WTC11 (cell line): ENCODE measurements at places on chromosomes 12 and 14.

- no peak for DNase-seq
Measured at GRCh38 chr12:3680919-3681594, 71.9 kb downstream of the CRACR2A start.

DNA sequence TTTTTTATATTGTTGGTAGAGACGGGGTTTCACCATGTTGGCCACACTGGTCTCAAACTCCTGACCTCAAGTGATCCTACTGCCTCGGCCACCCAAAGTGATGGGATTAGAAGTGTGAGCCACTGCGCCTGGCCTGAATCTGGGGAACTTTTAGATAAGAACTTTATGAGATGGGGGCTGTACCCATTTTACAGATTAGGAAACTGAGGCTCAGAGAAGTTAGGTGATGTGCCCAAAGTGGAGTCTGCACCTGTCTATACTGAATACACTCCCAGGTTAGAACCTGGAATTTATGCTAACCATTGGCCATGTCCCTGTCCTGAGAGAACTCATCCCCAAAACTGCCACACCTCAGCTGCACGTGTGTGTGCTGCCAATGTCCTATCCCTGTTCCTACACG, 81.9 kb downstream of the ESRRB start:
- no peak for DNase-seq

- no peak for DNase-seq
Measured at GRCh38 chr14:23620177-23620702, 15.9 kb upstream of the DHRS2 start.

- DNase-seq, result peak; percentile 59
Measured at GRCh38 chr12:54411391-54412241, 7.5 kb downstream of the ITGA5 start.

DNA sequence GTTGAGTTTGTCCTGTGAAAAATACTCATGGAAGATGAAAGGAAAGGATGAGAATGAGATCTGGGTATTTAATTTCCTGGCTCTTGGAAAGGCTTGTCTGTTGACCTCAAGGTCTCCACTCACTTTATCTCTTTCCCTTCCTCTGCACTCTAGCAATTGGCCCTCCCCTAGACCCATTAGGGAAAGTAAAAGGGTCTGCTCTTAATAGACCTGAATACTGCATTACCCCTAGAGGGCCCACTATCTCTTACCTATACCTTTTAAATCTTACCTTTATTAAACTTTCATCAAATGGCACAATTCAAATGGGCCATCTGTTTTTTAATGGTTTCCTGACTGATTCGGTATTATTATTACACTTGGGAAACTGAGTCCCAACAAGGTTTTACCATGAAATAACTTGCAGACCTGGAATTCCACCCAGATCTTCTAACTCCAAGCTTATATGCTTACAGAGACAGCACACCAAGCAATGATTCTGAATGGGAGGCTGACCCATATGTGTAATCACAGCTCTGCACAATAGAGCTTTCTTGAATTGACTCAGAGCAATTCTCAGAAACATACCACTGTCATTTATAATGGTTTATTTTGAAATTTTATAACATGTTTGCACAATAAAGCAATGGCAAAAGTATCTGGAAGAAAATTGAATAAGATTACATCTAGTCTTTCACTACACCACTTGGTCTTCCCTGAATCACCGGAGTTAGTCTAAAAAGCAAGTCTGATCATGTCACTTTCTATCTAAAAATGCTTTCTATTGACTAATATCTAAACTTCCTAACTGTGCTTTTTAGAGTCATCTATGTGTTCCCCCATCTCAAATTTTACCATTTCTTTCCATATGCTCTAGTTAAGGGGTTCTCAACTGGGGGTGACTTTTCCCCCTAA, 618.5 kb downstream of the NRXN3 start:
- no peak for DNase-seq

- DNase-seq, result no peak
Measured at GRCh38 chr12:115227137-115227615, 543.2 kb upstream of the TBX3 start.

GRCh38 chr14:32426028-32426427, 96.9 kb downstream of the AKAP6 start:
- no peak for DNase-seq

DNA sequence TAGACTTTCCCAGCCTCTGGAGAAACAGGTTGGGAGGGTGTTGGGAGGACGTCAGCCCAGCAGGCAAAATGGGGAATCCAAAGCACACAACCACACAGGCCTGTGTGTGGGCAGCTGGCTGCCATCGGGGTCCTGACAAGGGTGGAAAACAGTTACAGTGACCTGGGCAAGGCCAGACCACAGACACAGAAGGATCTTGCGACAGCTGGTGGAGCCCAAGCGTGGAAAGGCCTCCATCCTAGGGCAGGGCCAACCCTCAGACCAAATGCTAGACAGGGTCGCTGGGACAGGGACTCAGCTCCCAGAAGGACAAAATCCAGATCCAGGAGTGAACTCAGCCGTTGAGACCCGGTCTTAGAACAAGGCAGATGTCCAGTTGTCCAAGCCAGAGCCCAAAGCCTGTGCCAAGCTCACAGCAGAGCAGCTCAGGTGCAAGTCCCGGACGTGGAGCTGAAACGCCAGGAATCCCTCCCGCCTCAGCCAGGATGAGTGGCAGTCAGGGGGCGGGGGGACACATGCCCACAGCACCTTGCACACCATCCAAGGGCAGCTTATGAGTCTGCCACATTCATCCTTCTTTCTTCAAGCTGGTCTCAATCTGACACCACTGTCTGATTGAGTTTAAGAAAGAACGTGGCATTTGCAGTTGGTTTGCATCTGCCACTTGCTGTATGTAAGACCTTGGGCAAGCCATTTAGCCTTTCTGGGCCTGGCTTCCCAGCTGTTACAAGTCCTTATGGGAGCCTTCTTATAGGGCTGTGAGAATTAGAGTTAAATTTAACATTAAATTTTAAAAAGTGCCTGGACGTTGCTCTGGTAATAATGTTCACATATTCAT, 37.6 kb downstream of the DEGS2 start:
- no peak for DNase-seq

DNA sequence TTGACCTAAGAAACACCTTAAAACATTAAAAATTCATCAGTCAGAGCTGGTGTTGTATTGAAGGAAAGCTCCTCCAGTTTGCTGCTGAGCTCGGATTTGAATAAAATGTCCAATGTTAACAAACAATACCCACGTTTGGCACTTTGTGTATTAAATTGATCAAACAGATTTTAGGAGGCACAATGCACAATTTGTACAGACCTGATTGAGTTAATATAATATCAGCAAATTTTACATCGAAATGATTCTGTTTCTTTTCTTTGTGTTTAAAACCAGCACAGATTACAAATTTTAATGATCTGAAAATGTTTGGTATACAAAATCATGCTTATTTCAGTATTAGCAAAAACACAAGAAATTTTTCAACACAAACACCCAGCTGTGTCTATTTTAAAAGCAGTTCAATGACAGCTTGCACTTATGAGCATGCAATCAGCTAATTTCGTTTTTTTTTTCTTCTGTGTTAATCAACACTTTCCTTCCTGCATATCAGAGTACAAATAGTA, 2.8 kb upstream of the FOXG1 start:
- no peak for DNase-seq

DNA sequence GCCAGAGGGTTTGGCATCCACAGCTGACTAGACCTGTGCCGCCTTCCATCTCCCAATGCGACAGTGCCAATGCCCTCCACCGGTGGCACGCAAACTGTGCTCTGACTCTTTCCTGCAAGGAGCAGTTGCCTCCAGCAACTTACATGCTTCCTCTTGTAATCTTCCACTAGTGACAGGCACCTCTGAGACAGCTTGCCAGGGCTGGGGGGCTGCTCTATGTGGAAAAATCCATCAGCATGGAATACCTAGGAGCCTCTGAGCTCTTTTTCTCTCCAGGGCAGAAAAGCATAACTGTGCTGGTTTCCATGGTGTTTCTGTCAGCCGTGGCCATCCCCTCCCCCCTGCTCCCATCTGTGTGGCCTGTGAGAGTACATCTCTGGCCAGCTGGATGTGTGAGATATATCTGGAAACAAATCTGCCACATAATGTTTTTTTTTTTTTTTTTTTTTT, 110.6 kb downstream of the MYRFL start:
- DNase-seq, result no peak

DNA sequence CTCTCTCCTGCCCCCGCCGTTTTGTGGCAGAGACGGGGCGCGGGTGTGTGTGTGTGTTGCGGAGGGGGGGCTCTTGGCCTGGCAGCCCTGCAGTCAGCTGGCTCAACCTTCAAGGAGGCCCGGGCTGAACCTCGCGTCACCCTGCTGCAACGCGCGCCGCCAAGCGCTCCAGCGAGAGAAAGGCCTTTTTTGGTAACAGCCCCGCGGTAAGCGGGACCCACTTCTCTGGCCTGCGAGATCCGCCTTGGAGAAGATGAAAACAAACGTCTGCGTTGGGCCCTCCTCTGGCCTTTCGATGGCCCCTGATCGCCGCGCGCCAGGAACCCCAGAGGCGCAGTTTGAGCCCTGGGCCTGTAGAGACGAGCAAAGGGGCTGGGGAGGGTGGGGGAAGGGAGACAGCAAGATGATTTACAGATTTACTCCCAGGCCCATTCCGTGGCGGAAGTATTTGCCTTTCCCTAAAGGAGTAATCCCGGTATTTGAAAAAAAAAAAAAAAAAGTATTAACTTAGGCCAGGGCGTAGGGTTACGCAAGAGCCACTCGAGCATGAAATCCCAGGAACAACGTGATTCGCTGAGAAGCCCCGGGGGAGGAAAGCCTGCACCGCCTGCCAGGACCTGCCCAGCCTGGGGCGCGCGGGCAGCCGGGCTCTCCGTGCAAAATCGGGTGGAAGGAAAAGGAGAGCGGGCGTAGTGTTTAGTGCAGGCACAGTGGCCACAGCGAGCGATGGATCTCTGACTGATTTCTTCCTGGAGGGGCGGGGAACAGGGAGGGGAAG, 4.5 kb upstream of the IRF2BPL start:
- peak; percentile 77 for DNase-seq

GRCh38 chr12:42446761-42447160, 120.8 kb downstream of the PPHLN1 start:
- no peak for DNase-seq

DNA sequence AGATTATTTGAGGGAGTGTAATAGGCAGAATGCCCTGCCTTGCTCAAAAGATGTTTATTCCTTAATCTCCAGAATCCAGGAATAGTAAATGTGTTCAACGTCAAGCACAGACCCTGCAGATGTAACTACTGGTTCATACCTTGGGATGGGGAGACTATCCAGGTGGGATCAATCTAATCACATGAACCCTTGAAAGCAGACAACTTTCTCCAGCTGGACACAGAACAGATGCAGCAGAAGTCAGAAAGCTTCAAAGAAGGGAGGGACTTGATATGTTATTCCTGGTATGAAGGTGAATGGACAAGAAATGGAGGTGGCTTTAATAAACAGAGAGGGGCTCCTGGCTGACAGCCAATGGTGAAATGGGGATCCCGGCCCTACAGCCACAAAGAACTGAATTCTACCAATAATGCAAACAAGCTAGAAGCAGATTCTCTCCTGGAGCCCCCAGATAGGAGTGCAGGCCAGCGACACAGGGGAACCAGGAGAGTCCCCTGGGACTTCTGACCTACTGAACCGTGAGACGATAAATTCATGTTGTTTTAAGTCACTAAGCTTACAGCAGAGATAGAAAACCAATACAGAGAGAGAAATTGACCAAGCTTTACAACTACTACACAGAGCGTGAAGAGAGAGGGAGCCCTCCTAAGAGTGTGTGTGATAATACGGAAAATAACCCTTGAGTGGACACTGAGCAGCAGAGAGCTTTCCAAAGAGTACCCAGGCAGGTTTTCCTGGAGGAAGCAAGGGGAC, 133.5 kb upstream of the TMEM132C start:
- no peak for DNase-seq

GRCh38 chr14:75794615-75795038, 133.6 kb downstream of the TTLL5 start:
- DNase-seq, result no peak

GRCh38 chr12:93137656-93138612, 208.8 kb upstream of the EEA1 start:
- no peak for DNase-seq

DNA sequence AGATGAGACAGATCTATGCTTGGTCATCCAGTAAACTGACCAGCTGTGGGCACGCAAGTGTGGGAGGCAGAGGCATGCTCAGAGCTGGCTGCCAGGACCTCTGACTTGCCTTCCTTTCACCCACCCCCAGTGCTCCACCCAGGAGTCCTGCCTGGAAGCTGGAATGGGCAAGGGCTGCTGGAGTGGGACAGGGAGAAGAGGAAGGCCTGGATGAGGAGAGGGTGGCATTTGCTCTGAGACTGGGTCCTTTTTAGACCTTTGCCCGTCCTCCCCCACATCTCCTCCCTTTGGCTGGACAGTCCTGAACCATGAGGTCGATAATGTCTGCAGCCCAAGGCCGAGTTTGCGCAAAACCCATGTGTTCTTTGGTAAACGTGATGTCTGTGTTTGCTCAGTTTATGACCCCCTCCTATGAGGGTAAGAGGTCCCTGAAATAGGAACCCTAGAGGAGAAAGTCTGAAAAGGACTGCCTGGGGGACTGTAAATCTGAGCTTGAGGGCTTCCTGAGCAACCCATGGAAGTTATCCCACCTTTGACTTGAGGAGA, 3.8 kb upstream of the INHBE start:
- no peak for DNase-seq

GRCh38 chr14:101813171-101813759, 51.8 kb downstream of the PPP2R5C start:
- no peak for DNase-seq

GRCh38 chr14:105138551-105139111, 29.9 kb downstream of the JAG2 start:
- DNase-seq, result no peak

DNA sequence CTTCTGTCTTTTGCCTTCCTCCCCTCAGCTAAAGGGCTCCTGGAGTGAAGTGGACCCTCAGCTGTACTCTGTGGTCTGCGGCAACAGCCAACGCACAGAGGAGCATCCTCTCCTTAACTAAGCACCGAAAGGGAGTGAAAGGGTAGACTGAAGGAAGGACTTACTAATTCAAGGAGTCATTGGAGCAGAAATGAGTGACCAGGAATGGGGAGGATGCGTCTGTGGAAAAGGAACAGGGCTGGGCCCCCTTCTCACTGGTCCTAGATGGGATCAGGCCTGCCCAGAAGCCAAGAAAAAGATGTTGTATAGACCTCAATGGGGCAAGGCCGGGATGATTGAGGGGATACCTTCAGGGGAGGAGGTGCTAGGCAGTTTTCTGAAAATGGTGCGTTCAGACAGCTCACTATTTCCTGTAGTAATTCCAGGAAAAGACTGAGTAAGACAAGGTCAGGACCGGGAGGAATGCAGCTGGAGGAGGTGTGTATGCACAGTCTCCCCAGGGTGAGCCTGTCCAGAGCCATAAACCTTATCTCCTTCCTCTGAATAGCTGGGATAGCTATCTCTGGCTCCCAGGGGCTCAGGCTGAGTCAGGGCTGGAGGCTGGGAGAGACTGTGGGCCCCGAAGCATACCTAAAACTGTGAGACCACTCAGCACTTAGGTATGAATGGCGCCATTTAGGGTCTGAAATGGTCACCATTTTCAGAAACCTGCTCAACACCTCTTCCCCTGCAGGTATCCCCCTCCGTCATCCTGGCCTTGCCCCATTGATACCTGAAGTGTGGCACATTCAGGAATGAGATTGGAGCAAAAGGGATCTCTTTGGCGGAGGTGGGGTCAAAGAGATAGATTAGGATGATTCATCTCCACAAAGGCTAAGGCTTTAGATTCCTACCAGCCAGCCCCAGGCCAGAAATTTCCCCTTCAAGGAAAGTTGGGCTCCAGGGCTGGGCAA, 20.2 kb upstream of the KRT8 start:
- no peak for DNase-seq
